Skeletal muscle tissue (tissue), 5 donors: ENCODE measurements at places on chromosomes 3 and 15. TPM values are rescaled to one million over a fixed set of nuclear protein-coding genes. Genes with fewer than 3 reads are reported as not detected.

The STRA6 gene
- total RNA-seq = 1.0 TPM

The CLK3 gene
- total RNA-seq = 24.0 TPM

The DOCK3 gene
- 0.52 TPM for total RNA-seq

The TM4SF18 gene
- 6.3 TPM for total RNA-seq

The CNTN4 gene
- 11.0 TPM for total RNA-seq

The HDGFL3 gene
- total RNA-seq = 11.5 TPM

The SYNM gene
- 53.2 TPM for total RNA-seq

The KCNAB1 gene
- total RNA-seq = 4.2 TPM

The SENP7 gene
- total RNA-seq = 33.4 TPM

The GOLGA6L7 gene
- not detected for total RNA-seq

The SLC38A3 gene
- total RNA-seq = 0.52 TPM

The CIAO2A gene
- total RNA-seq = 54.8 TPM

The CDCP1 gene
- total RNA-seq = under 0.01 TPM

The GRAMD1C gene
- 1.6 TPM for total RNA-seq

The PLA2G4E gene
- total RNA-seq = 0.52 TPM

The TUSC7 gene
- not detected for total RNA-seq

The ZBTB47 gene
- total RNA-seq = 21.4 TPM

The CSTA gene
- total RNA-seq = 0.52 TPM

The FRMD5 gene
- 3.7 TPM for total RNA-seq

The KCNMB3 gene
- total RNA-seq = 2.6 TPM

The GABRB3 gene
- 0.52 TPM for total RNA-seq

The NECTIN3 gene
- 39.1 TPM for total RNA-seq

The GPR149 gene
- not detected for total RNA-seq

The ZDHHC23 gene
- total RNA-seq = 1.0 TPM

The PLA1A gene
- not detected for total RNA-seq

The GLDN gene
- total RNA-seq = 3.7 TPM

The MELTF gene
- total RNA-seq = 8.9 TPM

The POTEB gene
- not detected for total RNA-seq

The IGSF10 gene
- total RNA-seq = 18.3 TPM

The PAQR5 gene
- under 0.01 TPM for total RNA-seq

The CX3CR1 gene
- total RNA-seq = 3.1 TPM

The ST3GAL6 gene
- total RNA-seq = 14.1 TPM

The CAMK2N2 gene
- total RNA-seq = not detected

The WWTR1 gene
- total RNA-seq = 34.4 TPM

The PRICKLE2 gene
- total RNA-seq = 32.9 TPM

The SIDT1 gene
- total RNA-seq = 2.1 TPM

The CCDC80 gene
- total RNA-seq = 25.6 TPM

The GXYLT2 gene
- total RNA-seq = 31.8 TPM

The RHCG gene
- not detected for total RNA-seq

The AMOTL2 gene
- total RNA-seq = 56.9 TPM

The ZBTB20 gene
- total RNA-seq = 23.5 TPM

The TMC3 gene
- not detected for total RNA-seq

The DZIP1L gene
- 13.6 TPM for total RNA-seq

The BSN gene
- under 0.01 TPM for total RNA-seq

The SPINK8 gene
- not detected for total RNA-seq

The CLDN1 gene
- 1.6 TPM for total RNA-seq
